ENCODE measurements at places on chromosomes 5 and 9.

DNA sequence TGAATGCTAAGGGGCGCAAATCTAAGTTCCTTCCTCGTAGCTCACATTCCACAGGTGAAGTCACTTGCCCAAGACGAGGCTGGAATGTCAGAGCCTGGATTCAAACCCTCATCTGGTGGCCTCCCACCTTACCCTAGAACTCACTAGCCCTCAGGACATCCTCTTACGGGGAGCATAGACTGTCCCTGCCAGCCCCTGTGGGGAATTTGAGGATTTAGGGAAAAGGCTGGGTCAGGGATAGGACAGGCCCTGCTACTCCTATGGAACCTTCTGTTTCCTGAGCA lies 45.0 kb downstream of the IRF1 start:
- no peak for DNase-seq

- no peak for DNase-seq
These were observed 417.0 kb upstream of the TLE4 start for GRCh38 chr9:79154806-79155205.

DNA sequence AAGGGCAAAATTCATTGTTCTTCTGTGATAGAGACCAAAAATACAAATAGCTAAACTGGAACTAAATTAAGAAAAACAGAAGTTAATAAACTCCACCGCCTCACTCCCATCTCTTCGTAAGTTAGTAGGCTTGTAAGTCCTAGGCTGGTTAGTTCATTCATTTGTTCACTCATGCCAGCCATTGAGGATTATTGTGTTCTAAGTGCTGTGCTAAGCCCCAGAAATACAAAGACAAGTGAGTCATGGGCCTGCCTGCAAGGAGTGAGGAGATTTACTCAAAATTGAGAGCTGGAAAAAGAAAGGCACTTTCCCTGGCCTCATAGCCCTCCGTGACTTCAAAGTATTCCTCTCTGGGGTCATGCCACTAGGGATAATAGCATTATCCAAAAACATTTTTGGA lies 8.5 kb downstream of the DOCK8 start:
- DNase-seq: no peak

GRCh38 chr5:127590156-127590722 lies 58.6 kb upstream of the CTXN3 start:
- no peak for DNase-seq

DNA sequence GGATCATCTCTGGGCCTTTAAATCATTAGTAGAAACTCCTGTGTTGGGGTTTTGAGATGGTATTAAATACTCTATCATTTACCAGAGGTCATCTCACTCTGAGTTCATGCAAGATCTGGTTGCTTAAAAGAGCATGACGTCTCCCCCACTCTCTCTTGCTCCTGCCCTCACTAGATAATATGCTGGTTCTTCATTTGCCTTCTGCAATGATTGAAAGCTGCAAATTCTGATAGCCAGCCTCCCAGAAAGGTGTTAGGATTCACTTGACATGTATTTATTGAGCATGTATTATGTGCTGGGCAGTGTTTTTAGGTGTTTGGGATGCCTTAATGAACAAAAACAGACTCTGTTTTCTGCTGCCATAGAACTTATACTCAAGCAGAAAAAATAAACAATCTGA lies 41.2 kb downstream of the EGFLAM start:
- DNase-seq: no peak
